Fibroblast of upper back skin (primary cell): ENCODE measurements at places on chromosomes 16 and 17.

DNA sequence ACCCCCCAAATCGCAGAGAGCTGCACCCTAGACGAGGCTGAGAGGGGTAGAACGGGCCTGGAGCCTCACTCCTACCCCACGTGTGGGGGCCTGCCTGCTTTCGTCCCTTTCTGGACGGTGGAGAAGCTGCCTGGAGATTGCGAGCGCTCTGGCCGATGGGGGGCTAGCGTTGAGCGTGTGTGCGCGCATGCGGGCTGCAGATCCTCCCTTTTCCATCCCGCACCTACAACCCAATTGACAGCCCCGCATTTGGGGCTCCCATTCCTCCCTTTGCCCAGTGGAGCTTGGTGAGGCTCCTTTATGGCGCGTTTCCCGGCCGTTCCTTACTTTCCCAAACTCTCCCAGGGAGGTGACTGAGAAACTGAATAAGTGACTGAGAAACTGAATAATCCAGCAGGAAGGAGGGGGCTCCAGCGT, 907 bp upstream of the ESRP2 start:
- DNase-seq = no peak

DNA sequence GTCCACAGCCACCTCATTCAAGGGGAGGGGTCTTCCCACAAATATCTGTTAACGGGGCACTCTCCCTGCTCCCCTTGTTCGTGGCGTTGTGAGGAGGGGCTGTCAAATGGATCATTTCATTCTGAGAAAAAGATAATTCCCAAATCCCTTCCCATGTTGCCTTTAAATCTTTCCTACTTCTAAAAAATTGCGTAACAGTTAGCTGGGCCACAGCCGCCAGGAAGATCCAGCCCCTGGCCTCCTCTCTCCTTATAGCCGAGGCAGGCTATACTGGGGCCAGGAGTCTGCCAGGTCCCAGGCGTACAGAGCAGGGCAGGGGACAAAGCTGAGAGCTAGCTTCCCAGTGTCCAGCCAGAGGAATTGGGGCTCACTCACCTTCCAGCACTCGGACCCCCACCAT, 430 bp downstream of the C16orf89 start:
- no peak for DNase-seq

DNA sequence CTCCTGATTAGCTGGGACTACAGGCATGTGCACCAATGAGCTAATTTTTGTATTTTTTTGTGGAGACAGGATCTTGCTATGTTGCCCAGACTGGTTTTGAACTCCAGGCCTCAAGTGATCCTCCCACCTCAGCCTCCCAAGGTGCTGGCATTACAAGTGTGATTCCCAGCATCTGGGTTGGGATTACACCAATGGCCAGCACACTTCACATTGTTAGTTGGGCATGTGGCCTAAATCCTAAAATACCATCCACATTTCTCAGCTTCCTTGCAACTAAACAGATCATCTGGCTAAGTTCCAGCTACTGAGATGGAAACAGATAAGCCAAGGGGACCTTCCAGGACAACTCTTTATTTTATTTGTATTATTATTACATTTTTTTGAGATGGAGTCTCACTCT, 9.9 kb downstream of the RABEP2 start:
- DNase-seq = peak; percentile 57

GRCh38 chr16:56334761-56335160, 90.6 kb downstream of the AMFR start:
- no peak for DNase-seq

DNA sequence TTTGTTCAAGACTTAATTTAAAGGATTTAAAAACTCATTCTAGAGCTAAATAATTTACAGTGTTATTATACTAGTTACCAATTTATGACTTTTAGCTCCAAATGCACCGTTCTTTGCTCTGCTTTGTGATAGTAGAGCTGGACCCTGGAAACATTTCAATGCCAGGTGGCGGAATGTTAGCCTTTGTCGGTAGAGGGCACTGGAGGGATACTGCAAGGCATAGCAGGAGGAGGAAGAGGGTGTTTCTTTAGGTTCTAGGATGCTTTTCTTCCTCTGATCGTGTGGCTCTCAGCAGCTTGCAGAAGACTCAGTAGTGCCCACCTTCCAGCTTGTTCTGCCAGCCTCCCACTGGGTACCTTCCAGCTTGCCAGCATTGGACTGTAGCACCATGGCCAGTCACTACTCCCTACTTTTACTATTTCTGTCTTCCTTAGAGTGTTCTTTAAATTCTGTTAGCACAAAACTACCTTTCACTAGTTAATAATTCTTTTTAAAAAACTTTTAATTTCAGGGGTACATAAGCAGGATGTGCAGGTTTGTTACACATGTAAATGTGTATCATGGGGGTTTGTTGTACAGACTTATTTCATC, 325.3 kb downstream of the UTP18 start:
- no peak for DNase-seq

DNA sequence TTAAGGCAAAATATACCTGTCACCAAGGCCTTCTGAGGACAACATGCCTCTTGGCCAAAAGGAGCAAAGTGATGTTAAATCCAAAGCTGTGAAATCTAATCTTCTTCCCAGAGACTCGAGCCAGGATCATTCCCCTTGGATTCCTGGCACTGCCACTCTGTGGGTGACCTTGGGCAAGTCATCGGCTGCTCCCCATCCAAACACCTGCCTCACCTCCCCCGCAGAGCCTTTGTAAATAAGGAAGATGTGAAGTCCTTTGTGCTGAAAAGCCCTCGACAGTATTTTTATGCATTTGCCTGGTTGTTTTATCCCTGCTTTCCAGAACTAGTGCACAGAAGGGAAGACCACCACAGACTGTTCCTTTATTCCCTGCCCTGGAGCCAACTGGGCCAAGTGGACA, 5.4 kb upstream of the CEP295NL start:
- DNase-seq = no peak

GRCh38 chr17:1304962-1305563, 25.6 kb downstream of the TRARG1 start:
- no peak for DNase-seq

GRCh38 chr16:89080196-89080853, 13.3 kb upstream of the ACSF3 start:
- DNase-seq = no peak

GRCh38 chr17:8602679-8603078, 27.8 kb downstream of the MYH10 start:
- no peak for DNase-seq

GRCh38 chr17:48997103-48997826, at the start of gene IGF2BP1:
Gene IGF2BP1 (plus strand): TSS chr17:48997385. CDS start chr17:48997746, 361 bp downstream.
- peak; percentile 73 for DNase-seq

- DNase-seq = no peak
These were observed 1.1 kb downstream of the EPOP start for GRCh38 chr17:38673707-38674013.

DNA sequence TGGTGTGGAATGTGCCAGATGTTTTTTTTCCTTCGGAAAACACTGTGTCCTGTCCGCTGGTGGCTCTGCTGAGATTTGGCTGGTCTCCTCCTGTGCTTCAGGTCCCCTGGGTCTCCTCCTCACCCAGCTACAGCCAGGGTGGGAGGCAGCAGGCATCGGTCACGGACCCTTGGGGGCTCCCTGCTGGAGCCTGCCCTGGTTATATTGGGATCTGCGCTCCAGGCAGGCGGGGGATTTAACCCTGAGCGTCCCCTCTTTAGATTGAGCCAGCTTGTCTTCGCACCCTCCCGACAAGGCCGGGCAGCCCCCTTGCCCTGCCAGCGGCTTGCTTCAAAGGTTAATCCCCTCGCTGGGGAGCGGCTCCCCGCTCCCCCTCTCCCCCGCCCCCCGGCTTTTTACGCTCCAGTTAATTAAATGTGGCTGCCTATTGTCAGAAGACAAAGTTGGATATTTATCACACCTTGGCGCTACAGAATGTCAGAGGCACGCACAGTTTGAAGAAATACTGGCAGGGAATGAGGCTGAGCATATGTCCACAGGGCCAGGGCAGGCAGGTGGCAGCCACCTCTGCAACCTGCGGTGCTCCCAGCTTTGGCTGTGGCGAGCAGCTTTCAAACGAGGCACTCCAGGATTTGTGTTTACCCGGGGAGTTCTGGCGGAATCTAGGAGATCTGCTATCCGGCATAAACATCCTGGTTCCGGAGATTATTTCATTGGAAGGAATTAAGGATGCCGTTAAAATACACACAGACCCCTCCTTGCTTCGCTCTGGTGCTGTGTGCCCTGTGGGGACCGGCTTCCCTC, 38.2 kb upstream of the GSE1 start:
- no peak for DNase-seq

DNA sequence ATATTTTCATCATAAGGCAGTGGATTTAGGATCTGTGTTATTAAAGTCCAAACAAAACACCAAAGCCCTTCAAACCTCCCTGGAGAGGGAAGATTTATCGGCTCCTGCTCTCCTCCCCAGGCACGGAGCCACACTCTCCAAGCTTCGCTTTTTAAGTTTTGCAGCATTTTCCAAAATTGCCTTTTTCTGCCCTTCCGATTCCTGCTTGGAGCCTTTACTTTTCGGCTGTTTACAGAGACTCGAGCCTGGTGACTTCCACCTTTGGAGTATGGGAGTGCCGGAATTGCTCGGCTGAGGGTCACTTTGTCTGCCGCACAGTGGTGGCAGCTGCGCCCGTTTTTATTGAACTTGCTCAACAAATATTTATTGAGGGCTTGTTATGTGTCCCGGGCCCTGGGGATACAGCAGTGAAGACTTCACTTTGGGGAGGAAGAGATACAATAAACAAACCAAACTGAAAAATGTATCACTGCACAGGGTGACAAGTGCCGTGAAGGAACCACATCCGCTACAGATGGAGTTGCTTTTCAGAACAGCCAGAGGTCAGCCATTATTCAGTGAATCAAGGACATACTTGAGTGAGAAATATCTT, 185.5 kb downstream of the NTN1 start:
- DNase-seq = no peak

- DNase-seq = no peak
These were observed 44.1 kb downstream of the COX4I1 start for GRCh38 chr16:85843471-85844168.

GRCh38 chr16:85396879-85397871, 215.9 kb upstream of the GSE1 start:
- DNase-seq = no peak

- no peak for DNase-seq
These were observed 84.1 kb downstream of the IRF8 start for GRCh38 chr16:85983064-85983463.

DNA sequence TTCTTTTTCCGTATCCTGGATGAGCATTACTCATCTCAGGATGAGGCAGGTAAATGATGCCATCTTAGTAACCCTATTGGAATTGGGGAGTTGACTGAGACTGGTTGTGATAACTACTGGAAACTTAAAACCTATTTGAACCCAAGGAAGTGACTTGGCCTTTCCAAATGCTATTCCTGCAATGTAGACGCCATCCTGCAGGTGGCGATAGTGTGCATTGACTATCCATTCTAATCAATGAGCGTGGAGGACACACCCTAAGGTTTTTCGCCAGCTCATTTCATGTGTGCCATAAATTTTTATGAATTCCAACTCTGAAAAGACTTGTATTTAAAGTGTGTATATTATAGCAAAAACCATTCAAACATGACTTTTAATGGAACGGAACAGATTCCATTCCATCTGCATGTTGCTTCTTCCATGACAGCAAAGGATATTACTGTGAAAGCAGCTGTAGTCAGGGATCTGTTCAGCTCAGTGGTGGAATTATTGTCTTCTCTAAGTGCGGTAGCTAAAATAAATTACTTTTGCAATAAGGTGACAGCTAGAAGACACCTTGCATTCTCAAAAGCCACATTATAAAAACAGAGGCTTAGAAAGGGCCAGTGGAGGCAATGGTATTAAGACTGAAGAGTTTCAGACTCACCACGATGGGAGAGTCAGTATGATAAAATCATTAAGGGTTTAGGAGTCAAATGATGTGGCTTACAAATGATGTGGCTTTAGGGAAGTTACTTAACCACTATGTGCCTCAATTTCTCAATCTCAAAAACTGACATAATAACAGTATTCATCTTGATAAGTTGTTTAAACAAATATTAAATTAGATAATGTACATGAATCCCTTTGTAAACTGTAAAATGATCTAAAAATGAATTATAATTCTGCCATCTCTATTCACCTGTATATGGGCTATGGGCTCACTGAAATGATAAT, 55.5 kb downstream of the SYT17 start:
- DNase-seq = no peak

DNA sequence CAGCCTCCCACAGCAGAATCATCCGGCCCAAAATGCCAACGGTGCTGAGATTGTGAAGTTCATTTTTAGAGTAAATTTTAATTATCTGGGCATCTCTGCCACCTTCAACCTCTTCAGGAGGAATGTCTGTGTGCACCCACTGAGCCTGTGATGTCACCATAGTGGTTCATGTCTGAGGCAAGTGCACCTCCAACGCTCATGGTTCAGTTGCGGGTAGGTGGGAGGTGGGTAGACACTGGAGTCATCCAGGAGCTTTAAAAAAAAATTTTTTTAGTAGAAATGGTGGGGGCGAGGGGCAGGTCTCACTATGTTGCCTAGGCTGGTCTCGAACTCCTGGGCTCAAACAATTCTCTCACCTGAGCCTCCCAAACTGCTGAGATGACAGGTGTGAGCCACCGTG, 1.9 kb downstream of the FLYWCH1 start:
- DNase-seq = no peak
